AG04450 (cell line): ENCODE measurements at places on chromosomes 1 and 21.

- no peak for DNase-seq
Measured at GRCh38 chr21:23939369-23940065, 1667.8 kb downstream of the MRPL39 start.

GRCh38 chr1:217917281-217917887 is 286.2 kb downstream of the SPATA17 start:
- DNase-seq = no peak

- DNase-seq = no peak
Measured at GRCh38 chr1:66393586-66394287, 140.2 kb upstream of the SGIP1 start.

DNA sequence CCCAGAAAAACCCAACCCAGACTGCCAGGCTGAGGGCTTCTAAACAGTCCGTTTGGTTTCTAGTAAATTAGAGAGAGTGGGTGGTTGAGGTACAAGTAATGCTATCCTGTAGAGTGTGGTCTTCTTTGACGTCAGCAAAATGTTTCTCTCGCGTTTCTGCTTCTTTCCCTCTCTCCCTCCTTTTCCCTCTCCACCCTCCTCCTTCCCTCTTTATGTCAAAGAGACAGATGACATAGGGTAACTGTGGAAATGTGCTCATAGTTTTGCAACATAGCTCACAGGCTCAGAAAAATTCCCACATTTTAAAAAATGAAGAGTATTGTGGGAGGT is 158.3 kb downstream of the TOMM20 start:
- DNase-seq = peak; percentile 92

DNA sequence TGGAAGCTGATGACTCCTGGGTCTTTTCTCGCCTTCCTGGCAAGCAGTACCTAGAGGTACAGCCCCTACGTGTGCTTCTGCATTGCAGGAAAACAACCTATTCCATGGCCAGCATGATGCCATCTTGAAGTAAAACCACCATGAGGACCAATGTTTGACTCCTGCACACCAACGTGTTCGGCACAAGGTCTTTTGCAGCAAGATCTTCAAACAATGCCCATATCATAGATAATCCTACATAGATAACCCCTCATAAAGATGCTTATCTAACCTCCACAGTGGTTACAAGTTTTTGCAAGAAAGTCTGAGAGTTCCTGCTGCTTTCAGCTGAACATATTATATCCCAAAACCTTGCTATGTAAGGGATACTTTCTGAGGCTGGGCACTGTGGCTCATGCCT is 141.1 kb upstream of the MAP1LC3C start:
- no peak for DNase-seq

GRCh38 chr1:244369256-244370057 is 82.3 kb downstream of the ADSS2 start:
- no peak for DNase-seq

- DNase-seq = no peak
Measured at GRCh38 chr1:26799479-26800142, 11.9 kb downstream of the PIGV start.
